LNCaP clone FGC (cell line): ENCODE measurements at places on chromosomes 7 and 10.

GRCh38 chr7:13839063-13839462 is 150.4 kb downstream of the ETV1 start:
- peak; percentile 68 for DNase-seq

GRCh38 chr7:2512713-2513112 is 6.9 kb upstream of the LFNG start:
- DNase-seq, result no peak

GRCh38 chr10:44818041-44818649 is 93.0 kb upstream of the TMEM72 start:
- no peak for DNase-seq

DNA sequence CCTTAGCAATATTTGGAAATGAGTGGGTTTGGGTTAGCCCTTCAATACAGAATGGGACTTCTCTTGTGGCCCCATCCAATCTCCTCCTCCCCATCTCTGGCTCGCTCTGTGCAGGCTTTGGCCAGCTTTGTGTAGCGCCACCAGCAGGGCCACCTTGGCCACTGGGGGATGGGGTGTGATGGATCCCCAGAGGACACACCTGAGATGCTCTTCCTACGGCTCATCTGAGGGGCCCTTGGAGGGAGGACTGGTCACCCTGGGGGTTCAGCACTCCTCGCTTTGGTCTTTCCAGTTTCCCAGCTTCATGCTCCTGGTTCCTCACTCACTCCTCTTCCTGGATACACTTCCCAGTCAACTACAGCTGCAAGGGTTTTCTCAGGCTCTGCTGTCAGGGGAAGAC is 15.3 kb upstream of the C10orf90 start:
- no peak for DNase-seq

DNA sequence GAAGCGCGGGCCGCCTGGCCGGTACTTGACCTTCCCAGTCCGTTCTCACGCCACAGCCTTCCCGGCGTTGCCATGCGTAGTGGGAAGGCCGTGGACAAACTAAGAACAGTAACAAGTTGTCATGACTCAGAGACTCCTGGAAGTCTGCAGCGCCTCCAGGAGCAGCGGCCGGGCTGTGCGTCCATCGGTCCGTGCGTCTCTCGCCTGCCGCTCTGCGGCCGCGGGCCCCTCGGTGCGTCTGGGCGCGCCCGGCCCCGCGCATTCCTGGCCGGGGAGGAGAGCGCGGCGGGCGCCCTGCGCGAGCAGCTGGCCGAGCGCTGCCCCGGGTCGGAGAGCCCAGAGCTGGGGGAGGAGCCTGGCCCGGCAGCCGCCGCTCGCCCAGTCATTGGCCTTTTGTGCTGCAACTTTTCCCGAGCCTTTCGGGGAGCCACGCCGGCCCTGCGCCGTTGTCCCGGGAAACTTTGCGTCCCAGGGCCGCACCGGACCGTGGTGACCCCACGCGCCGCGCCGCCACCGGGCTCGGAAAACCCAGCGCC is 123.7 kb downstream of the TACC2 start:
- DNase-seq, result peak; percentile 77

GRCh38 chr7:127733986-127734385 is 82.0 kb downstream of the SND1 start:
- no peak for DNase-seq

DNA sequence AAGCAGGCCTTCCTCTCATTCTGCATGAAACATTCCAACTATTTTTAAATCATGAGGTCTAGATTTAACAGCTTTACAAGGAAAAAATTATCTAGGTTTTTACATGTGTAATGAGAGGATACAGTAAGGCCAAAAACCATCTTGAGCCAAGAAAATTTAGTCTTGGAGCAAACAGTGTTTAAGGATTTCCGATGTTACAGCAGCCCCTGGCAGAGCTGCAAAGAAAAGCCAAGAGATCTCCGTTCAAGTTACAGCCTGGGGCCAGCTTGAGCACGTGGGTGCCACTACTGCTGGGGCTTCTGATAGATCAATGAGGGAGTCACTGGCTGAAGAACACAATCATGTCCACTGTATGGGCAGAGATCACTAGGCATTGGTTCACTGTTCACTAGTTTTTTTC is 156.2 kb downstream of the EVX1 start:
- no peak for DNase-seq

- DNase-seq, result no peak
Observed at GRCh38 chr7:40826411-40827221, 691.8 kb downstream of the SUGCT start.

DNA sequence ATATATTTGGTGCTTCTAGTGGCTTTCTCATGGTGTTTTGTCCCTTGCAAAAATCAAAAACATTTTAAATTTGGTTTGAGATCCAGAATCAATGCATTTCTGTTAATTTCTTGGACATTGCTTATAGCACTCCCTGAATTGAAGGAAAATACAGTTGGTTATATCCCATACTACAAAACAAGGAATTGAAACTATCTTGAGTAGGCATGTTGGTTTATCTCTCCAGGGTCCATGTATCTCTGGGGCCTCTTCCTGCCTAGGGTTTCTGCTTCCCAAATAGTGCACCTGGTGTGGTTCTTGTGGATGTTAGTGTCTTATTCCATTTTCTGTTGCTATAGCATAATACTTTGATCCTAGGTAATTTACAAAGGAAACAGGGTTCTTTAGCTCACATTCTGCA is 212.4 kb downstream of the CAMK1D start:
- no peak for DNase-seq

DNA sequence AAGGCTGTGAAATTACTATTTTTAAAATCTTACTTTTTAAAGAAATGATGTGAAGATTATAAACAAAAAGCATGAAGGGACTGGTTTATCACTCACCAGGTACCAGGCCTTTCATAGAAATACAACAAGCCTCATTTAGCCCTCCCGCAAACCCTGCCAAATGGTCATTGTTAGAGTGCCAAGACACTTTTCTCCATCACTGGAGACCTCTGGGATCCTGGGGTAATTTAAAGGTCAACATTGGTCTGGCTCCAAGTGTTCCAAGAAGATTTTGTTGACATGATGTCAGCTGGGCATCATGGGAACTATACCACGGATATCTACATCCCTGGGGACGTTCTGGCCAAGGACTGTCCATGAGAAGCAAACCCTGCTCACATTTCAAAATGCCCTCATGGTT is 138.0 kb upstream of the FRMD4A start:
- DNase-seq, result no peak

- DNase-seq, result no peak
Observed at GRCh38 chr10:78749898-78750297, 318.9 kb upstream of the ZMIZ1 start.

DNA sequence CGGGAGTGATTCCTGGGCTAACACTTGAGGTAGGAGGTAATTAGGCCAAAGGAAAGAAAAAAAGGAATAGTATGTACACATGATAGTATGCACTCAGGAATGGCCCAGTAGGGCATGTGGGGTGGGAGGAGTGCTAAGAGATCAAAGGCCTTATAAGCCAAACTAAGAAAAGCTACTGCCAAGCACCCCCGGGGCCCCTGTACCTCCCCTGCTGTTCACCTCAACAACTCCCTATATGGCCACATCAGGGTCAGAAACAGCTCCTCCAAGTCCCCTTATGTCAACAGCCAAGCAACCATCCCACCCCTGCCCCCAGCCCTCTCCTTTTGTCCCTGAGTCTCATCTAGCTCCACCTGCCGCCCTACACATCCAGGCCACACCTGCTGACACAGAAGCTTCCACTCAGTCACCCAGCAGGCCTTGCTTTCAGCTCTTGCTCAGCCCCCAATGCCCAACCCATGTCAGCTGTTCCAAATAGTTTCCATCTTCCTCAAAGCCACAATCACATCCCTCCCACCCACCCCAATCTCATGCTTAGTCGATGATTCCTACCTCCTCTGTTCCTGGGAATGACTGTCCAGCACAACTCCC is 80.2 kb downstream of the SORBS1 start:
- no peak for DNase-seq

DNA sequence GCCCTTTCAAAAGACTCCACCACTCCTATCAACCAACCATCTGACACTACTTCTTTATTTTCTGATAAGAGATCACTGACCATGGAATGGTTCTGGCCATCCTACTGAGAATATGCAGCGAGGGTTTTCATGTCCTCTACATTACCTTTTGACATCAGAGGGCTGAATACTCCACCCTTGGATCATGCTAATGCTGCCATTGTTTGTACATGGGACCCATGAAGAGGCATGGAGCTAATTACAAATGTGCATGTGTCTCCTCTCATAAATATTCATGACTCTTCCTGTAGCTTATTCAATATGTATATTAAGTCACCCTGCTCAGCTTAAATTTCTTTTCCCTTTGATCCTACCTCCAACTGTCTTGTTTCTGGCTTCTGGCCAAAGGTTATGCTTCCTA is 1065.8 kb upstream of the GHITM start:
- DNase-seq, result no peak

DNA sequence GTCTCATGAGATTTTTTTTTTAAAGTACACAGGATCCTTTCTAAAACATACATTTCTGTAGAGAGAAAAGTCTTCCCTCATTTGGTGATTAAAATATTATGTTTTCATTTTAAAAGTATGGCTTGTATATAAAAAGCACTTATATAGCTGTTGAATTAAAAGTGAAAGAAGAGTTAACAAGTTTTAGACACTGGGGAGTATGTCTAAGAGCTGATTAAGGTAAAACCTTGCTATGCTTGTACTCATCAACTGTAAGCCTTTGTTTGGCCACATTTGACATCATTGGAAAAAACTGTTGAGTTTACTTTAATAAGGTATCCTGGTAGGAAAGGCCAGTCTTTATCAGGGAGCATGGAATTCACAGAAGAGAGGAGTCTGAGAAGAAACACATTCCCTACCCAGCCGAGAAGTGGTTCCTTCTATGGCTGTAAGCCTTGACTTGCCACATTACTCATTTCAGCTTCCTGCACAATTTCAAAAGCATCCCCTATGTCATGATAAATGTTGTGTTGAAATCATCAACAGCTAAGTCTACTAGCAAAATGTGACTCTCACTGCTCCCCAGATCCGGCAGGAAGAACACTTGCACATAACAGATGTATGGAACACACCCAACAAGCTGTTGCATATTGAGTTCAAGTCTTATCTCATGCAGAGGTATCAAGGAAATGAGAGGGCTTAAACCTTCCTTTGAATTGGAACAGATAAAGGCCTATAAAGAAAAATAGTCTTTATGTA is 171.8 kb upstream of the CDK1 start:
- DNase-seq, result no peak

- DNase-seq, result no peak
Observed at GRCh38 chr7:24337180-24337579, 53.2 kb downstream of the NPY start.

DNA sequence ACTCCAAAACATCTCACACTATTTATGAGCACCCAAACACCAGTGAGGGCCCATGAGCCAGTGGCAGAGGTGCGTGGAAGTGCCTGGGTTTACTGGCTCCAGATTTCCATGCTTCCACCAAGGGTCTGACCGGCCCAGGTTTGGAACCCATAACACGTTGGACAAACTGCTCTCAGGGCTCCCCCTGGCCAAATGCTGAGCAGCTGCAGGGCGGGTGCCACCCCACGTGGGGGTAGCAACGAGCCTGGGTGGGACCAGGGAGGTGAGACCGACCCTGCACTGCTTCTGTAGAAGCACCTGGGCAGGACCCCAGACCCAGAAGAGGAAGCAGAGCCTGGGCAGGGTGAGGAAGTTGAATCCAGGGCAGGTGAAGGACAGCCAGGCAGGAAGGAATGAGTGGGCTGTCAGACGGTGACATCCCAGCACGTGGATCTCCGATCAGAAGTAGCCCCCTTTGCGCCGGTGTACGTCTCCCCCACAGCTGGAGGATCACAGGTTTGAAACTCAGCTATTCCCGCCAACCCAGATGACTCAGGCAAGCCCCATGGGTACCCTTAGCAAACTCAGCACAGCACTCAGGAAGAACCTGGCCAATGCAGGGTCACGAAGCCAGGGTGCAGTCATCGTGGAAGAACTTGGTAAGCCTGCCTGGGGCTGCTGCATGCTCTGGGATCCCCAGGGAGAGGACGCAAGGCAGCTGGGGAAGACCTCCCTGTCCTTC is 100.4 kb upstream of the DDC start:
- DNase-seq, result no peak

DNA sequence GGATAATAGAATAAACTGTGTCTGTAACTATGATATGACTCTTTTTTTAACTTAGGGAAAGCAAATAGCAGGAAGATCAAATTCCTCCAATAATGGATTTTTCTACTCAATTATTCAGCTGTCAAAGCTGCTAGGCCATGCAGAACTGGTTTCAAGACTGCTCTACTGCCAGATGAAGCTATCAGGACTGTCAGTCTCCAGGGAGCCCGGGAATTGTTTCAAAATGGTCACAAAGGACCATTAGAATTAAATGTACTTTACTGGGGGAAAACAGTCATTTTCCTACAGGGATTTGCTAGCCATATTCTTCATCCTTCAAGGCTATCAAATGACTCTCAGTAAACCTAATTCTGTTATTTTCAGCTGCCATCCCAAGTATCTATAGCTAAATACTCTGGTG is 276.3 kb downstream of the LHFPL3 start:
- no peak for DNase-seq
